ENCODE measurements at places on chromosomes 7 and 10.
A peak's percentile ranks its signal among the peaks of the same experiment; 100 is the strongest.

GRCh38 chr7:7157177-7157886, 25.0 kb upstream of the C1GALT1 start:
- peak; percentile 67 for DNase-seq

DNA sequence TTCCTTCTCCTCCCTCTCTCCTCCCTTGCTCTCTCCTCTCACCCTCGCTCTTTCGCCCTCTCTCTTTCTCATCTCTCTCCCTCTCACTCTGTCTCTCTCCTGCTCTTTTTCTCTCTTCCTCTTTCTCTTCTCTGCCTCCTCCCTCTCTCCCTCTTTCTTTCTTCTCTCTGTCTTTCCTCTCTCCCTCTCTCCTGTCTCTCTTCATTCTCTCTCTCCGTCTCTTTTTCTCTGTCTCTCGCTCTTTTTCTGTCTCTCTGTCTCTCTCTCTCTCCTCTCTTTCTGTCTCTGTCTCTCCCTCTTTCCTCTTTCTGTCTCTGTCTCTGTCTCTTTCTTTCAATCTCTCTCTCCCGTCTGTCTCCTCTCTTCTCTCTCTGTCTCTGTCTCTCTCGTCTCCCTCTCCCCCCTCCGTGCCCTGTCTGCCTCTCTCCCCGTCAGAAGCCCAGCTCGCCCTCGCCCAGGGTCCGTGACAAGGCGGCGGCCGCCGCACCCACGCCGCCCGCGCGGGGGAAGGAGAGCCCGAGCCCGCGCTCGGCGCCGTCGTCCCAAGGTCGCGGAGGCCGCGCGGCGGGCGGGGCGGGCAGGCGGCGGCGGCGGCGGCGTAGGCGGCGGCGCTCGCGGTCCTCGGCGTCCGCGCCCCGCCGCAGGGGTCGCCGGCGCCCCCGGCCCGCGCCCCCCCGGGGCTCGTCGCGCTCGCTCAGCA, 21.3 kb upstream of the HSPB1 start:
- DNase-seq: no peak

DNA sequence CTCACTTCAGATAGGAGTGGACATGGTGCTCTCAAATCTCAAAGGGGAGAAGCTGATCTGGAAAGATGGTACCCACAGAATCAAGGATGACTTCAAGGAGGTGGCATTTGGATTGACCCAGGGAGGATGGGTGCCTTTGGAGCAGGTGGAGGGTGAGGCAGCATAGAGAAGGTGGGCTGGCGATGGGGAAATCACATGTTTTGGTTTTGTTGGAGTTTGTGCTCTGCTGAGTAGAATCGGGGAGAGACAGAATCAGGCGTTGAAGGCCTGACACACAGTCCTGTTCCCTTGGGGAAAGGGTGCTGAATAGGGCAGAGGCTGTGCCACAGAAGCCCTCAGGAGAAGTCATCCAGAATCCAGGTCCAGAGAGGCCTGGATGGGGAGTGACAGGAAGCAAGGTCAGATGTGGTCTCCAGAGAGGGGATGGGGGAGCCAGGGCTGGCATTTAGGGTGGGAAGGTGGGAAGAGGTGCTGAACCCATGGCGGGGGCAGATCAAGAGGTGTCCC, 291.1 kb downstream of the GLRX3 start:
- DNase-seq: no peak

DNA sequence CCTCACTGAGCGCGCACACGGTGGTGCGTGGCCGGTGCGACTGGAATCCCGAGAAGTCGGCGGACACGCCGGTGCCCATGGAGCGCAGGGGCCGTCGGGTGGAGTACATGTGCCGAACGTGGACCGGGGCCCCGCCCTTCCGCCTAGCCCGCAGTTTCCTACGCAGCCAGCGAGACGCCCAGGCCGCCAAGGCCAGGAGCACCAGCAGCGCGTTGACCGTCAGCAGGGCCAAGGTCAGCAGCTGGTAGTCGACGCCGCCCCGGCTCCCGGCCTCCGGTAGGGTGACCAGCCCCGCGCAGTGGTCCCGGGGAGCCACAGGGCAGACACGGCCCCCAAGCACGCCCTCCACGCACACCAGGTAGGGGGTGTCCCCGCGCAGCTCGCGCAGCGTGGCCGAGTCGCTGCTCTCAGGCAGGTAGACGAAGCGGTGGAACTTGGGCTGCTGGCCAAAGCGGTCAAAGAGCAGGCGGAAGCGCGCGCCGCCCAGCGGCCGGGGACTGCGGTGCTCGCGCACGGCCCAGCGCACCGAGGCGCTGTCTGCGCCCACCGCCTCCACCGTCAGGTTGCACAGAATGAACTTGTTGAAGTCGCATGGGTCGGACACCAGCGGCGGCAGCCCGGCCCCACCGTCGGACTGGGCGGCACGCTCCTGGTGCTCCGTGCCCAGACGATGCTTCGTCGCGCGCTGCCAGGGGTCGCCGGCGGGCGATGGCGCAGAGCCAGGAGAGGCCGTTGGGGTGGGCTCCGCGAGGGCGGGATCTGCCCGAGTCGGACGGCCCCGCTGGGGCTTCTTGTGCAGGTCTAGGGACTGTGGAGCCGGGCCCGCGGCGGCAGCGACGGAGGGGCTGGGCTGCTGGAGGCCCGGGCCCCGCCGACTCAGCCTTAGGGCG, 2.2 kb downstream of the TRIL start:
- DNase-seq: no peak

DNA sequence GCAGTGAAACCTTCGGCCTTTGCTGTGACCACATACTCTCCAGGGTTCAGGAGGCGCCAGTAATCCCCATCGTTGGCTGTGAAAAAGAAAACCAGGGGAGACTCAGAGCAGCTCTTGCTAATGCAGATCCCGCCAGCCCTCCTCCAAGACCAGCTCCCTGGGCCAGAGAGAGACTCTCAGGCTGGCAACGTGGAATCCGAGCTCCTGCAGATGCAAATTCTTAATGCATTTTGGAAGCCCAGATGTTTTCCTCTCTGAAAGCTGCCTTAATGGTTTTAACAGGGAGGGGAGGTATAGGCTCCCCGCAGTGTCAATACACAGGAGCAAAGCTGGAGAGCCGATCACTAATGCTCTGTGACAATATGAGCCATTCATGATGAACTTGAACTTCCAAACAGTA, 80.8 kb downstream of the GPR26 start:
- DNase-seq: no peak

DNA sequence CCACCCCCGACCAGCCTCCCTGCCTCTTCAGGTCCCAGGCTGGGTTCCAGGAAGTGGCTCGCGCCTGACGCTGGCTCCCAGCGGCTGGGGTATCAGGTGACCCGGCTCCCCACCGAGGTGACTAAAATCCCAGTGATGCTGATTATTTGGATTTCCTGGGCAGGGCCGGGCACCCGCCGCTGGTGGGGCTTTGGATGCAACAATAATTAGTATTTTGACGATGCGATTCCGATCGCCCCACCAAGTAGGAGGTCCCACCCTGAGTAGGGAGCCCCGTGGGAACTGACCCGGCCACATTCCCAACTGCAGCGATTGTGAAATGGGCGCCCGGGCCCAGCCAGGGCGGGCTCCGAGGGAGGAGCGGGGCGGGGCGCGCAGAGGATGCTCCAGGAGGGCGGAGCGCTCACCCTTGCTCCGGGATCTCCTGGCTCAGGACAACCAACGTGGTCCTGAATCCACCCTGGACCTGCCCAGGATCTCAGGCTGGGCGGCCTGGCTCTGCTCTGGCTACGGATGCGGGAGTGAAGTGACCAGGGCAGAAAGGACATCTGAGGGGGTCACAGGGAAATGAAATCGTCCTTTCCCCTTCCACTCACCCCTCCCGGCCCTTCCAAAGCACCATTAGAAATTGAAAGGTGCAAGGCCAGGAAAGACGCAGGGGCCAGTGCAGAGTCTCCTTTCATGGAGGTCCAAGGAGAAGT, 32.6 kb downstream of the DUSP5 start:
- peak; percentile 75 for DNase-seq

DNA sequence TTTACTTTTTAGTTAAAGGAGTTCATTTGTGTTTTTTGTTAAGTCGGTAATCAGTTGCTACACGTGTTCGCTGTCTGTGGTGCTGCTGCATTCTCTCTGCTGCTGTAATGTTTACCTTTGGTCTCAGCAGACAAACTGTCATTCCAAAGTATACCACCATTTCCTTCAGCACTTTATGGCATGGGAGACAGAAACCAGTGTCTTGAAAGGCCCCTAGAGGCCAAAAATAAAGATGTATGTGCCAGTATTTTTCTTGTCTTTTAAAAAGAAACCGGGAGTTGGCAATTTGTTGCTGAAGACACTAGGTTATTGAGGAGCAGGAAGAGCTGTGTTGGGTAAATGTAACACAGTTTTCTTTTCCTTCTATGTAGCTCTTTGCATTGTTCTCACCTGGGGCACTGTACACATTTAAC, 24.1 kb downstream of the ZNF92 start:
- DNase-seq: no peak

DNA sequence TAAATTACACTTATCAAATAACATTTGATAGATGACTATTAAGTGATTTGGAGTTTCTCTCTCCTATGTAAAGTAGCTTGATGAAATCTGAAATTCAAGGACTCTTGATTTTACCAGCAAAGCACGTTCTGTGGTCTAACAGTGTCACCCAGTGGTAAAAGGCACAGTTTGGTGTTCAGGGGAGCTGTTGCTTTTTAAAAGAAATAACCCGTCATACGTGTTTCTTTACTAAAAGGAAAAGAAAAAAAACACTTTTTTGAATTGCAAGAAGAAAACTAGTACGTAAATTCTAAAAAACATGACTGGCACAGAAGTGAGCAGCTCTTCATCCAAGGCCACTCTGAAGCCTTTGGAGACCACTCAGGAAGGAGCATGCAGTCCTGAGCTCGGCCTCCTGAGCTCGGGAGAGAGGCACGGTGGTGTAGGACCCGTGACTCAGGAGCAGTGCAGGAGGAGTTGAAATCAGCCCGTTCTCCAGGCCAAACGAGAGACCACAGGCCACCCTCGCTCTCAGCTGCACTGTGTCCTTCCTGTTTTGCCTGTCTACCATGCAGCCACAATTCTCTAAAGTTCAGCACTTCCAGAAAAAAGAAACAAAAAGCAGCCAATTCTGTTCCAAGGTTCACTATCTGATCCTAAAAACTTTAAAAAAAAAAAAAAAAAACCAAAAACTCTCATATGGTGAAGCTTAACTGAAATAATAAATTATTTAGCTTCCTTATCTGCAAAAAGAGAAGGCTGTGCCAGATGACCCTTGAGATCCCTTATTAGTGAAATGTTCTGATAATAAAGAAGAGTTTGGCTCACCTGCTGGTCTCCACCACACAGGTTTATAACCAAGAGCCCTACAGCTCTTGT, 212.6 kb upstream of the FRMD4A start:
- no peak for DNase-seq

GRCh38 chr7:103988468-103989199, 824 bp downstream of the RELN start:
- no peak for DNase-seq

DNA sequence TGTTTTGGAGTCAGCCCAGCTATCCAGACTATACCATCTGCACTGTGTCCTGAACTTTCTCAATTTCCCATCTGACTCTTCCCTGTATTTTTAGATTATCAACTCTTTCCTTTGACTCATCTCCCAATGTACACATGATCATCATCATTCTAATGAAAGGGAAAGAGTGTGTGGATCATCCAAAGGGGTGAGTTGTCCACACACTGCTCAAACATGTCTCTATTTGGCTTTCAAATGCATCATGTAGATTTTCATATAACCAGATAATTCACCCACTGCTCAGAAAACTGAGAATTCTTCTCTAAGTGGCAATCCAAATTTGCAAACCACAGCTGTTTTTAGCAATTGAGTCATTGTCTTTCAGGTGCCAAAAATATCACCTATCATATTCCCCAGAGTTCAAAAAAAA, 190.2 kb upstream of the HPS1 start:
- DNase-seq: peak; percentile 9

DNA sequence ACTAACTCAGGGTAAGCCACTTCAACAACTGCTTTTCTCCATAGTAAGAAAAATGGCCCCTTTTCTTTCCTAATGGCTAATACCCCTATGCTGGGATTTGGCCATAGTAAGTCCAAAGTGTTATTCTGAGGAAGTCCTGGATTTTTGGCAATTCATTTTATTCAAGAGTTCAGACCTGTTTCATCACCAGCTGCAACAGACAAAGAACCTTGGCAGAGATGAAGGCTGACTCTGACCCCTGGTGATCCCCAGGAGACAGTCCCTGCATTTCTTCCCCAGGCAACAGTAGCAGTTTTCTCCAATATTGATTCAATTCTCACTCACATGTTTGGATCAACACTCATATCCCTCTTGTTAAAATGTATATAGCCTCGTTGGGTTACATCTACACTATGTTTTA, 145.2 kb downstream of the RNF133 start:
- DNase-seq: no peak

DNA sequence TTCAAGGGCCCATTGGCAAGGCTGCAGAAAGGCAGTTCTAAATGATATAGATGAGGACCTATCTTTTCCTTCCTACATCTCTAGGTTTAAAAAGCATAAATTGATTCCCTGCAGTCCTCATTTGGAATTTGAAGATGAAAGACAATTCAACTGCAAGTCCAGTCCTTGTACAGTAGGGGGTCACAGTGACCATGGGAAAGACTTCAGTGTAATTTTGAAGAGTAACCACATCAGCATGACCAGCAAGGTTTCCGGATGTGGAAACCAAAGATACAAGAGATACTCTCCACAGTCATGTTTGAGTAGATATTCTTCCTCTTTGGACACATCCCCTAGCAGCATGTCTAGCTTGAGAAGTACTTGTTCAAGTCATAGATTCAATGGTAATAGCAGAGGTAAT, 539.3 kb upstream of the TEX47 start:
- DNase-seq: no peak

- DNase-seq: no peak
Observed at GRCh38 chr7:47812429-47813136, 135.7 kb downstream of the PKD1L1 start.

- no peak for DNase-seq
Observed at GRCh38 chr7:113918946-113919345, at the start of gene PPP1R3A. TSS of gene PPP1R3A (minus strand) at chr7:113919009. CDS start at chr7:113918996, 13 bp downstream.

- DNase-seq: peak; percentile 19
Observed at GRCh38 chr10:13100349-13101294, 659 bp downstream of the OPTN start.

DNA sequence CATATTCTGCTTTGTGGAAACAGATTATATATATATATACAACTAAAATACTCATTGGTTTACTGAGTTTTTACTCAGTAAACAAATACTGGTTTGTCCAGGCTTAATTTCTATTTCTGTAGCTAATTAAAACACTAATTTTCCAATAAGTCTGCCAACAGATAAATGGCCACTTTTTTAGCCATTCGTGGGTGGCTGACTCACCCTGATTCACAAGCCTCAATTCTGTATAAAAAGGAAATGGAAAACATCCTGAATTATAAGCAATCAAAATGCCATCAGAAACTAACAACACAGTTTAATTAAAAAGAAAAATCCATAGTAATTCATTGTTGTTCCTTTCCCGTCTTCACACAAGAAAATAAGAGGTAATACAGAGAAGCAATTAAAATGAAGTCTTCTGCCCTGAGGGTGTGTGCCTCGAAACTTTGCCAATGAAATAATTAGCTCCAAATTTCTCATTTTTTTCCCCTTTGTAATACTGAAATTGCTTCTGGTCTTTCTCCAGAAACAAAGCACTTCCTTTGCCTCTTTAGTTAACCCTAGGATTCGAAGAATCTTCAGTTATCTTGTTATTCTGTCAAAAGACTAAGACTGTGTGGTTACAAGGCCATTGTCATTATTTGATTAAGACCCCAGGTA, 118.7 kb upstream of the PTN start:
- peak; percentile 30 for DNase-seq

- DNase-seq: no peak
Observed at GRCh38 chr7:91979590-91979989, 38.9 kb downstream of the AKAP9 start.

GRCh38 chr10:78688230-78688900, 380.4 kb upstream of the ZMIZ1 start:
- DNase-seq: no peak
